ENCODE measurements at places on chromosomes 11 and 22.

DNA sequence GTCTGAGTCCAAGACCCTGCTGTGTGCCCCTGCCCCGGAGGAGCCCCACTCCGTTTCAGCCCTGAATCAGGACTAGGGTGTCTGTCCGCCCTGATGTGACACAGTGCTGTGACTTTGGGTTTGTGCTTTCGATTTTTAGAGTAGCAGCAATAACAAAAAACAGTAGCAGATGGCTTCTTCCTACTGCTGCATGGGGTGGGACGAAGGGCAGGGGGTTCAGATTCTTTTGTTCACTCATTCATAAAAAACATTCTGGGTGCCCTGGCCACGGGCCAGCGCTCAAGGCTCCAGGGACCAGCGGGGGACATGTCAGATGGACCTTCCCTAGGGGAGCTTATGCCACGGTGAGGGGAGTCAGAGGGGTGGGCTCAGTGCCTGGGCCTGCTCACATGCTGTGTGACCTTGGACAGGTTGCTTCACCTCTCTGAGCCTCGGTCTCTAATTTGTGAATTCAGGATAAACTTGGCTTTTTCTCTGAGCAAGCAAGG, 24.6 kb upstream of the PRR5 start:
- DNase-seq, result no peak

DNA sequence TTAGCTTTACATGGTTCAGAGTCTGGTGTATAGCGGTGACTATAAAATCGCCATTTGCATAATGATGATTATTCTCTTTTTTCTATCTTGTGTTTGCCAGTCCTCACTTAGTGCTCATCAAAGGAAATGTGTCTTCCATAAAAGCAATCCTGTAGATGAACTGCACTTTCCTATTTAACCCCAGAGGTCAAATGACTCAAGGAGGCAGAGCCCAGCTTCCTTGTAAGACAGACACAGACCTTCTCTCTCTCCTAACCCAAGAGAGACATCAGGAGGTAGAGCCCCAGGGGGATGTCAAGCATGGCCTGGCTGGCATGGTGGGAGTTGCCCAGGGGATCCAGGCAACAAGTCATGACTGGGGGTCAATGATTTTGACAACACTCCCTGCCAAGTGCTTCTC, 46.9 kb upstream of the CRTAM start:
- no peak for DNase-seq

- peak; percentile 72 for DNase-seq
Measured at GRCh38 chr11:76807206-76807875, 24.2 kb downstream of the TSKU start.

DNA sequence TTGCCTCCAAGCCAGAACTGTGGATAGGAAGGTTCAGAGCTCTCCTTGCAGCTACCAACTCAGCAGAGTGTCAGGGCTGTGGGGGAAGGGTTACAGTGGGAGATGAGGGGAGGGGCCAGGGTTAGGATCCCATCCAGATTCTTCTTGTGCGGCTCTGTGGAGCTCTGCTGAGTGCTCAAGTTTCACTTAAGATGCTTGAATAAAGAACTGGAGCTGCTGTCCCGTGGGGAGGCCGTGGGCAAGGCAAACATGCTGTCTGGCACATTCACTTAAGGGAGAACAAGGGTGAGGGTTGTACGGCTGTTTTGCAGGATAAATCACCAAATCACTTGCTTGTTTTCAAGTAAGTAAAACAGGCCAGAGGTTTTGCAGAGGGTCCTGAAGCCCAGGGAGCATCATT, 197.1 kb downstream of the FAM76B start:
- no peak for DNase-seq

DNA sequence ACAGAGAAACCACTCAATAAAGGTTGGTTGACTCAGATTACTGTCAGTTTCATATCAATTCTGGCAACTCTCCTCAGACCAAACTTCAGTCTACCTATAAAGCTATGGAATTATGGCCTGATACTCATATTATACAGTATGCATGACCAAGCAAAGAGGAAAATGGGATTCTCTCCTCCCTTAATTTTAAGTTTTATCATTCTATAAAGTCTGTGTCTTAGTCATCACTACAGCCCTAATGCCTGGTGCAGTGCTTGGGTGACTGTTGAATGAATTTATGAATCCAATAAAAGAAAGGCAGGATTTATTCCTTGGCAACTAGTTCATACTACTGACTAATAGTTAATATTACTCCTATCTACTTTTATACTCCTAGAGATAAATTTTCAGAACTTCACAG, 37.6 kb upstream of the GRAMD1B start:
- no peak for DNase-seq

GRCh38 chr22:23542933-23543332, 37.2 kb downstream of the IGLL1 start:
- no peak for DNase-seq

DNA sequence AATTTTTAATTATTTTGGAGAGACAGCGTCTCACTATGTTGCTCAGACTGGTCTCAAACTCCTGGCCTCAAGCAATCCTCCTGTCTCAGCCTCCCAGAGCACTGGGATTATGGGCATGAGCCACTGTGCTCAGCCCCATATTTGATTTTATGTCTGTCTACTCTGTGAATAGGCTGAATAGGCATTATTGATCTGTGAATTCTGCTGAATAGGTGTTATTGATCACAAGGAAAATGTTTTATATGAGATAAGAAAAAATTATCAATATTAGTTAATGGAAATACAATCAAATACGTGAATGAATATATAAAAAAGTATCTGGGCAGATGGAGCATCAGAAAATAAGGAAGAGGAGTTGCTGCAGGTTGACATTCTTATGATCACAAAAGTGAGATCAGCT, 483.4 kb upstream of the LARGE1 start:
- no peak for DNase-seq

GRCh38 chr11:37942081-37942480, 1344.0 kb upstream of the RAG2 start:
- DNase-seq, result no peak

DNA sequence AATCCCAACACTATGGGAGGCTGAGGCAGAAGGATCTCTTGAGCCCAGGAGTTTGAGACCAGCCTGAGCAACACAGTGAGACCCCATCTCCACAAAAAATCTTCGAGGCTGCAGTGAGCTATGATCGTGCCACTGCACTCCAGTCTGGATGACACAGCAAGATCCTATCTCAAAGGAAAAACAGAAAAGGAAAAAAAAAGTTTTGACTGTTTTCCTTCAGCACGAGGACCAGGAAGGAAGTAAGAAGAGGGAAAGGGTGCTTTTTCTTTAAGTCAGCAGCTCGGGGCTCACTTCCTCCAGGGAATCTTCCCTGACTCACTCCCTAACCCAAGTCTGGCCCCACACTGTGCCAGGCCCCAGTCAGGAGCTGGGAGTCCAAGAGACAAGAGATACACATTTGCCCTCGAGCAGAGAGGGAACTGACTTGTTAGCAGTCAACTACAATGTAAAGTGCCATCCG, 14.2 kb downstream of the ARRB1 start:
- DNase-seq, result no peak

DNA sequence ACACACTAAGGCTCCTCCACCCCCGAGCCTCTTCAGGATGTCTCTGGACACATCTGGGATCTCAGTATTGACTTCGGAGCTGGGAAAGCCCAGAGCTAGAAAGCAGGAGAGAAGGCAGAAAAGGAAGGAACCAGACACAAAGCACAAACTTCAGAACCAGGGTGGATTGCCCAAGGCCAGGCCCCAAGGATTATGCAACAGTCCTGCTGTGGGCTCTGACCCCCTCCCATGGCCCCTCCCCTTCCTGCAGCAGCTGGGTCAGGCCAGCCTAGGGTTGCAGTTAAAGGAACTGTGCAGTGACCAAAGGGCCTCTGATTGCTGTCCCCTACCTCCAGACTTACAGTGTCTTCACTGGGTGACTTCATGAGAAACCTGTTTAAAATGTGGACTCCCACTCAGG, 5.3 kb downstream of the KCNE3 start:
- no peak for DNase-seq

- DNase-seq, result no peak
Measured at GRCh38 chr11:61325649-61326414, 7.1 kb downstream of the DDB1 start.

DNA sequence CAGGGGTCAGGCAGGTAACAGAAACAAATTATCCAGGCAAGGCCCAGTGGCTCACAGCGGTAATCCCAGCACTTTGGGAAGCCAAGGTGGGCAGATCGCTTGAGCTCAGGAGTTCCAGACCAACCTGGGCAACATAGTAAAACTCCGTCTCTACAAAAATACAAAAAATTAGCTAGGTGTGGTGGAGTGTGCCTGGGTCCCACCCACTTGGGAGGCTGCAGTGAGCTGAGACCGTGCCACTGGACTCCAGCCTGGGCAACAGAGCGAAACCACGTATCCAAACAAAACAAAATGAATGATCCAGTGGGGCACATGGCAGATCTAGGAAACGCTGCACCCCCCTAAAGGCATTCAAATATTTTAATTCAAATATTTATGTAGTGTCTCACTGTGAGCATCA, 9.9 kb downstream of the NUMA1 start:
- no peak for DNase-seq

DNA sequence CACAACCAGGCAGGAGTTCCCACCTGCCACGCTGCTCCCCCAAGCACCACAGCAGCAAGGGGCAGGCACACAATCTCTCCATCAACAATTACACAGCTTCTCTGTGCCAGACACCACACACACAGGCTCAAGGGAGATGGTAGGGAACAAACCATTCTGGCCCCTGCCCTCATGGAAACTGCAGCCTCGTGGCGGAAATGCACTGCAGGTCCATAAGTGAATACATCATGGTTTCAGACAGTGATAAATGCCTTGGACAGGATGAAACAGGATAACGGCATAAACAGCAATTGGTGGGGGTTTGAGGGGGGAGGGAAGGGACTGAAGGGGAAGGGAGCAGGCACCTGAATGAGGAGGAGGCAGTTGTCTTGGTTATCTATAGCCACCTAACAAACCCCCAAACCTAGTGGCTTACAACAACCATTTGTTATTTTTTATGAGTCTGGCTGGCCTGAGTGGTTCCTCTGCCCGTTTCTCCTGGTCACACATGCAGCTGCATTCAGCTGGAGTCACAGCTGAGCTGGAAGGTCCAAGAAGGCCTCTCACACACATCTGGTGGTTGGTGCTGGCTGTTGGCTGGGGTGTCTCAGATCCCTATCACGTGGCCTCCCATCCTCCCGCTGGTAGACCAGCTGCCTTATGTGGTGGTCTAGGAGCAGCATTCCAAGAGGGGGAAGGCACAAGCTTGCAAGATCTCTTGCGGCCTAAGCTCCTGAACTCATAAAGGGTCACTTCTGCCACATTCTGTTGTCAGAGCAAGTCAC, 15.0 kb upstream of the YWHAH start:
- DNase-seq, result no peak

DNA sequence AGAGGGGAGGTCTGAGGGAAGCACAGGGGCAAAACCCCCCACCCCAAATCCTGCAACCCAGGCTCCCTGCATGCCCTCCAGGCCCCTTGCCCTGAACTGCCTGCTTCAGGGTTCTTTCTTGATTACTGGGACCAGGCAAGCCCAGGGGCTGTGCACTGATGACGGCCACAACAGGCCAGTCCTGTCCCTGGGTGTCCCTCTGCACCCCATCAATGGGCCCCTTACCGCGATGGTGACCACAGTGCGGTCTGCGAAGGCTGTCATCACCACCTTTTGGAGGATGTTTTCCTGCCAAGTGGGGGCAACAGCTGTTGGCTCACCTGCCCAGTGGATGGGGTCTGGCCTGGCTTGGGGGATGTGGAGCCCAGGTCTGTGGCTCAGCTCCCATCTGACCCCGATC, 5.0 kb upstream of the KCNJ11 start:
- no peak for DNase-seq

Measured in amygdala (tissue), 56 donors.